Stimulated activated CD4-positive, alpha-beta T cell treated with anti-CD3 and anti-CD28 coated beads, Interleukin-1b, Interleukin-23, amount 100 ng/mL, for 4 hours (primary cell): ENCODE measurements at places on chromosomes 6 and 20.

- no peak for DNase-seq
These were observed 11.9 kb downstream of the C6orf89 start for GRCh38 chr6:36897609-36898008.

- no peak for DNase-seq
These were observed 204.4 kb downstream of the TAF4 start for GRCh38 chr20:61861054-61861841.

- no peak for DNase-seq
These were observed 43.1 kb upstream of the NAA20 start for GRCh38 chr20:19973961-19974629.

- DNase-seq = no peak
These were observed 153.6 kb upstream of the KCNK16 start for GRCh38 chr6:39476151-39476550.

DNA sequence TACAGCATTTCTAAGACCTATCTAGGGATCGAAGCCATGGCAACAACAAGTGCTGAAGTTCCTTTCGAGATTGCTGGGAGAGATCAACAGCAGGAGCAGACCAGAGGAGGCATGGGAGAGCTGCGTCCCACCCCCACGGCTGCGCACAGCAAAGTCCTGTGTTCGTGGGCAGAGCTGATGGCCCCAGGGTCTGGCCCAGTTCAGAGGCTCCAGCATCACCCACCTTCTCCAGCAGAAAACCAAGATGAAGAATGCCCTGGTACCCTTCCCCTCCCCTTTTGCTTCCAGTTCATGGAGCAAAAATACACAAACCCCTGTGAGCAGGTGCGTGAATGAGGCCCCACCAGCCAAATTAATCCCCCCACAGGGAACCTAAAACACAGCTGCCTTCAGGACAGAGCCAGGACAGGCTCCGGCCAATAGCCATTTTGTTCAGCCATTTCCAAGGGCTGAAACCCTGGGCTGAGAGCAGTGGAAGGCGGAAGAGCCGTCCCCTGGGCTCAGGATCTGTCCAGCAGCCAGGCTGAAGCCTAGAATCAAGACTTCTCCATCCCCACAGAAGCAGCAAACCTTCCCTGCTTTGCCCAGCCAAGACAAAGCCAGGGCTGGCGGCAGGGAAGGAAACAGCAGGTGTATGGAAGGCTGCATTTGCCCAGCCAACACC, 102.8 kb downstream of the PREX1 start:
- DNase-seq = no peak

- no peak for DNase-seq
These were observed 208.3 kb downstream of the TASP1 start for GRCh38 chr20:13430346-13431002.

DNA sequence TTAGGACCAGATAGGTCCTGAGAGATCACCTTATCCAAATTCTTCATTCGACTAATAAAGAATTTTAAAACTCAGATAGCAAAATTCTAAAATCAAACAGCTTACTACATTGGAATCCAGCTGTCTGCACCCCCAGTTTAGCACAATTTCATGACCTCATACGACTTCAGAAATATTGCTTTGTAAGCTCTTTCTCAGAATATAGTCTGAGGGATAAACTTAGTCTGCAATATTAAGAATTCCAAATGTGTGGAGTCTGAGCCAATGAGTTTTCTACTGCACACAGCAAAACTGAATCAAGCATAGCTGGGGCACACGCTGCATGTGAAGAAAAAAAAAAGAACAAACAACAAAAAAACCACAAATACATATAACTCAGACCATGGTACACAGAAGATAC, 541.6 kb upstream of the CHD6 start:
- DNase-seq = no peak

GRCh38 chr6:133343220-133343619, 102.1 kb downstream of the EYA4 start:
- DNase-seq = no peak

DNA sequence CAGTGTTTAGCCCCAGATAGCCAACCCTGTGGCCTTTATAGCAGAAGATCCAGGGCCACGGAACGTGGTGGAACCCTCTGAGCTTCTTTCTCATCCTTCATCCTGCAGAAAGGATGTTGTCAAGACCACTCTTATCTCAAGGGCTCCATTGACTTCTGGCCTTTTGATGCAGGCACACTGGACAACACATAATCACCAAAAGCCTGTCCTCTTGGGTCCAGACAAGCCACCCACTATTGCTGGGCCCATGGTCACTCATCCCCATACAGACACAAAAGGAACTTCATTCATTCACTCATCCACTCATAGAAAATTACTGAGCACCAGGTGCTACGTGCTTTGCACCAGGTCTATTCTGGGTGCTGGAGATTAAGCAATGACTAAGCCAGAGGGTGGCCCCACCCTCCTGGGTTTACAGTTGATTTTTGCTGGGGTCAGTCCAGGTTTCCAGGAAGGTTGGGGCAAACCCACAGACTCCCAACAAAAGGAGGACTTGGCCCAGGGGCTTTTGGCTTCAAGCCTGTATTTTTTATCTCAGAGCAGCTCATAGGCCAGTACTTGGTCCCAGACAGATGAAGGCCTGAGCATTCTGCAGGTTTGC, 2.4 kb downstream of the CST8 start:
- DNase-seq = no peak

DNA sequence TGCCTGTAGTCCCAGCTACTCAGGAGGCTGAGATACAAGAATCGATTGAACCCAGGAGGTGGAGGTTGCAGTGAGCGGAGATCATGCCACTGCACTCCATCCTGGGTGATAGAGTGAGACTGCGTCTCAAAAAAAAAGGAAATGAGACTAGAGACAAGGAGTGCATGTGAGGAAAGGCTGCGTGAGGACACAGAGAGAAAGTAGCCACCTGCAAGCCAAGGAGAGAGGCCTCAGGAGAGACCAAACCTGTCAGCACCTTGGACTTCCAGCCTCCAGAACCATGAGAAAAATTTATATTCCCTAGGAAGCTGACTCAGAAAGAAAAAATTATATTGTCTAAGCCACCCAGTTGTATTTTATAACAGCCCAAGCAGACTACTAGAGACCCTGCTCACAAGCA, 7.4 kb upstream of the BEND3 start:
- no peak for DNase-seq

DNA sequence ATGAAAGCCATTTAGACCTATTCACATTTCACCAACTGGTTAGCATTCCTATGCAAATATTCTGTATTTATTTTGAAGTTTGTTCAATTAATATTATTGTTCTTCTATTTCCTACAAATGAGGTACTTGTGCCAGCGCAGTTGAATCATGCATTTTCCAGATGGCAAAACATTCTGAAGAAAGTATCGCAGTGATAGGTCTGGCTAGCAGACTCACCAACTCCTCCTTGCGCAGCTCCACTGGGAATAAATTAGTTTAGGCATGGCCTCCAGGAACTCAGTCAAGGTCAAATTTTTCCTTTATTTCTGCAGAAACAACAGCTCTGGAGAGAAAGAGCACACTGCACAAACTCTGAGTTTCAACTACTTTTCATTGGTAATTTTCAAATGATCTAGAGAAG, 437.7 kb downstream of the COL12A1 start:
- no peak for DNase-seq

DNA sequence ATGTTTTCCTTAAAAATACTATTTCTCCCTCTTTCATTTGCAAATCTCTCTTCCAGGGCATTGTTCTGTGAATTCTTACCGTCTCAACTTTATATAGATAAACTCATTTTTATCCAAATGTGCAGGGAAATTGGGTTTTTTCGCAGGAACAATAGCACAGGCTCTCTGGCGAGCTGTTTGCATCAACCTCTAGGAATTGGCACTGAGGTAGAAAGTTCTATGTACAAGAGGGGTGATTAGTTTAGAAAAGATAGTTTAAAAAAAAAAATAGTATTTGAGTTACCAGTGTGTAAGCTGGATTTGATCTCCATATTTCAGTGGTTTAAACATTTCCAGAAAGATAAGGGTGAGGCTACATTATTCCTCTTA, 129.7 kb upstream of the BTN3A2 start:
- no peak for DNase-seq

DNA sequence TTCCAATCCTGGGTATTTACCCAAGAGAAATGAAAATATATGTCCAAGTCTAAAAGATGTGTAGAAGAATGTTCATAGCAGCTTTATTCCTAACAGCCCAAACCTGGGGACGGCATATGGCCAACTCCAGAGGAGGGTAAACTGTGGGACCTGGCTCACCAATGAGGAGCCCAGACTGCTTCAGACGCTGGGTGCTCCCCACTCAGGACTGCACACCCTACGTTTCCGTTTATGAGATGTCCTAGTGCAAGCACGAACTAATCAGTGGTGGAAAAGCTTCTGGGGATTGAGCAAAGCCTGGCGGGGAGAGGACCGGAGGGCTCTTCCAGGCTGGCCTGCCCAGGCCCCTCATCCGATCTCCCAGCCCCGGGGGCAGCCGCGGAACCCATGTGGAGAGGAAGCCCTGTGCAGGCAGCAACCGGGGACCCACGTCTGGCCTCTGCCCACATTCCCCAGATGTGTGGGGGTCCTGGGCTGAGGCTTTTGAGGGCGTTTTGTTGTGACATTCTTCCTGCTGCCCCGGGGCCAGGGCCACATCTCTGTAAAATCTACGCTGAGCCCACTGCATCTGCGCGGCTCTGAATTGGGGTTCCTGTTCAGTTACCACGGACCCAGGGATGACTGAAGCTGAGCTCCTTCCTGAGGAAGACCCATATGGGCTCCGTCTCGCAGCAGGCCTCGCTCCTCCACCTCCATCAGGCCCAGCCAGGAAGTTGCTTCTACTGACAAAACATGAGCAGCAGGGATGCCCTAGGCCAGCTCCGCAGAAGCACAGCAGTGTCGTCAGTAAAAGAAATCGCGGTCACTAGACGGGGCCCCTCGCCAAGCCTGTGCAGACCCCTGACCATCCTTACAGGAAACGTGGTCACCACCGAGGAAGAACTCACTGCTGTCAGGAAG, 188.0 kb downstream of the DLL1 start:
- DNase-seq = no peak

DNA sequence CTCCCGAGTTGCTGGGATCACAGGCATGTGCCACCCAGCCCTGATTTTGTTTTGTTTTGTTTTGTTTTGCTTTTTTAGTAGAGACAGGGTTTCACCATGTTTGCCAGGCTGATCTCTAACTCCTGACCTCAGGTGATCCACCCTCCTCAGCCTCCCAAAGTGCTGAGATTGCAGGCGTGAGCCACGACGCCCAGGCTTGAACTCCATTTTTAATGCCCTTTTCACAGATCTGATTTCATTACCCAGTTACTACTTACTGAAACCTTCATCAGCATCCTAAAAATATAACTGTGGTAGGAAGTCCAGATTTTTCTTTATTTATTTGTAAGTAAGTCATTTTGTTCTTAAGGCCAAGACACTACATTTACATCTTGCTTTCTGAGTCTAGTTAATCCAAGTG, 64.0 kb downstream of the HDDC2 start:
- no peak for DNase-seq

DNA sequence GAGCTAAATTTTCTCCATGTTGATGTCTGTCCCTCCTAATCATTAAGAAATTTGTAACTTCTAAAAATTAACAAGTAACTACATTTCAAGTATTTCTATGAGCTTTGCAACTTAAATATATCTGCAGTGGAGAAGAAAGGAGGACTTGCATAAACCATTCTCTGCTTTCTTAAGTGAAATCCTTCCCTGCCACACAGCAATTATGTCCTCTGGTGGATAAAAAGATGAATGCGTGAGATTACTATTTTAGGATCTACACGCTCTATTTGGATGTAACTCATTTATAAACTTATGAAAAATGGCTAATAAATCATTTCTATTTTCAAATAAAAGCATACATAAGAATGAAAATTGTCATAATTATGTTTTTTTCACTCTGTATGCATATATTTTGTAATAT, 338.0 kb upstream of the PTCHD4 start:
- DNase-seq = no peak

- DNase-seq = no peak
These were observed 67.4 kb upstream of the BHLHE23 start for GRCh38 chr20:63074182-63074581.

DNA sequence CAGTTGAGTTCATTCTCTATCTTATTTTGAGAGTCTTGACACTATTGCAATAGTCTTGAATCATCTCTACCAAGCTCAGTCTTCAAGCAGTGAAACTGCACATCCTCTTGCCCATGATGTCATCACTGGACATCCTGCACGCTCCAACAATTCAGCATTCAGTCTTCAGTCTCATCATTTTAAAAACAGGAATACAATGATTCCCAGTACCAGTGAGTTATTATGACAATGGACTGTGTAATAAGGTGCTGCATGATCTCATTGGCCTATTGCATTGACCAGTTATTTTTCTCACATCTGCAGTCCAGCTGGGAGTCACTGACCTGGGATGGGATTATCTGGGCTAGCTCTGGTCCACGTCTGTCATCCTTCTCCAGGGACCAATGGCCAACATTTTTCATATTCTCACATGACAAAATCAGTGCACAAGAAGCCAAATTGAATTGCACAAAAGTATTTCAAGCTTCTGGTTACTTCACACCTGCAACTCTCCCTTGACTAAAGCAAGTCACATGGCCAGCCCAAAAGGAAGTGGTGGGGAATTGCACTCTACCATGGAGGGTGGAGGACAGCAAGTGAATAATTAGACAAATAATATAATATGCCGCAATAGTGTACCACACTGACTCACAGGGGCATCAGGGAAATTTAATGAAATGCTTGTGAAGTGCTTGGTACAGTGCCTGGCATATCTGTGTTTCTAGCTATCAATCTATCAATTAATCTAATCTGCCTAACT, 6.4 kb upstream of the CST2 start:
- no peak for DNase-seq

DNA sequence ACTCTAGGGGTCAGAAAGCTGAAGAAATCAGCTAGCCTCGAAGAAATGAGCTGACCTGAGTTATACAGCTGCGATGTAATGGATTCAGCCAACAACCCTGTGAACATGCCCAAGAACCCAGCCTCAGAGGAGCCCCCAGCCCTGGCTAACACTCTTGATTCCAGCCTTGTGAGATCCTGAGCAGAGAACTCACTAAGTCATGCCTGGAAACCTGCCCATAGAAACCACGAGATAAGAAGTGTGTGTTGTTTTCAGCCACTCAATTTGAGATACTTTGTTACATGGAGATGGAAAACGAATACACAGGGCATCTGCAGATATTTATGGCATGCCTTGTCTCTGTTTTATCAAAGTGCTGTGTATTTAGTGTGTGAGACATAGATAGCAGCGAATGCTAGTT, 265.2 kb downstream of the QKI start:
- DNase-seq = no peak

- no peak for DNase-seq
These were observed 677.4 kb upstream of the CITED2 start for GRCh38 chr6:140051521-140052512.

DNA sequence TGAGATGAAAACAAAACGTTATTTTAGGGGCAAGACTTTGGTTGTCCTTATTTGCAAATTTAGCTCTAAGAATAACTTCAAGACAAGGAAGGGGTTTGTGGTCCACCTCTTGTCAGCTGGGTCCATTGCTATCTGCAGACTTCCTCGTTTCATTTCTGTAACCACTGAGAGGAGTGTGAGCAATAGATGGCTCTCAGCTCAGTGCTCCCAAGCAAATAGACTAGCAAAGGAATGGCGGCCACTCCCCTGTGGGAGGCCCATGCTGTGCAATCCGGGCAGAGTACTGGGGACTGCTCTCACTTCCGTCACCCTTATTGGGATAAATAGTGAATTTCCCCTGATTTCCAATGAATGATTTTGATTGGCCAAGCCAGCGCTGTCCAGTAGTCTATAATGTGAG, 176.6 kb downstream of the ZDHHC14 start:
- no peak for DNase-seq
